NCI-H345 (cell line): ENCODE measurements at places on chromosomes 1 and 21.

DNA sequence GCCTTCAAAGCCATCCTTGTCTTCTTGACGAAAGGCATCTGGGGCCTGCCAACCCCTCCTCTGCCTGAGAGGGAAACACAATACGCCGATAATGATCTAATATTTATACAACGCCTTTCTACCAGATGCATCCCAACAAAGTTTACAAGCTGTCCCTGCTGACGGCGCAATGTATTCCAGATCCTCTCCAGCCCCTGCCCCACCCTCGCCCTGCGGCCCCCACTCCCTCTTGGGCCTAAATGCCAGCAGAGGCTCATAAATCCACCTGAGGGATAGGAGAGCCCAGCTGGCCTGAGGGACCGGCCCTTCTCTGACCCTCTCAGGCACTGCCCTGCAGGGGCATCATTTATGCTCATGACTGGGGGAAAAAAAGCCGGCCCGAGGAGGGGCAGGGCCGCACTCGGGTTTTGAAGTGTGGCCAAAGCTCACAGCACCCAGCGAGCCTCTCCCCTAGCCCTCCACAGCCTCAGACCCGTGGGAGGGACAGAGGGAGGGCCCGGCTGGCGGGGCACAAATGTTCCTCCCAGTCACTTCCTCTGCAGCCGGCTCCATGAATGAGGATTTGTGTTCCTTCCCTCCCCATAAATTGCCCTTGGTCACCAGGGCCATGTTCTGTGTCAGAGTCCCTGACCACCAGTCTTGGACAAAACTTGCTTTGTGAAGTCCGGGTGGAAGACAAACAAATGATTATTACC is 140.3 kb downstream of the FOXD2 start:
- no peak for DNase-seq

DNA sequence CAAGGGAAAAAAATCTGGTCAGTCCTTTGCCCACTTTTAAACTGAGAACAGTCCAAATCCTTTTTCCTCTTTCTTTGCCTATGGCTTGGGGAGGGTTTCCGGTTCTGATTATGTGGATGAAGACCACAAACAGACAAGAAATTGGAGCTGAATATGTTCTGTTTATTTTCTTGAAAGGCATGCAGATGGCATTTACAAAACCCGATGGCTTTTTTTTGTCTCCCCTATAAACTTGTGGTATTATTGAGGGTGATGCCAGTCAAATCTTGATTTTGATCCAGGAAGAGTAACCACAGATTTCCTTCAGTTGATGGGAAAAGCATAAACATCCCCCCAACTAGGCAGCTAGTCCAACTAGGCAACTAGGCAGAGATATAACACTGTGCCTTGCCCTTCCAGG is 38.9 kb downstream of the PLPP3 start:
- no peak for DNase-seq

- no peak for DNase-seq
These were observed 14.0 kb downstream of the KDF1 start for GRCh38 chr1:26946270-26946669.

DNA sequence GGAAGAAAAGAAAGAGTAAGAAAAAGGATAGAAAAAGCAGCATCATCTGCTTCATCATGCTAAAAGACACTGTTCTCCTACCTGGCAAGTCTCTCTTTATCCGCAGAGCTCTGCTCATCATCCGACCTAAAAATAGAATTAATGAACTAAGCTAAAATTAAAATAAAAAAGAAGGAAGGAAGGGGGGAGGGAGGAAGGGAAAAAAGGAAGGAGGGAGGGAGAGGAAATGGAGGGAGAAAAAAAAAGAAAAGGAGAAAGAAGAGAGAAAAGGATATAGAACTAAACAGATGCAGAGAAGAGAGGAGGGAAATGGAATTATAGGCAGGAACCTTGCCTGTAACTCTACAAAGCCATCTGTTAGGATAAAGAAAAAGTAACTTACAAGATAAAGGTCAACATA is 34.1 kb downstream of the ARNT start:
- DNase-seq, result no peak

DNA sequence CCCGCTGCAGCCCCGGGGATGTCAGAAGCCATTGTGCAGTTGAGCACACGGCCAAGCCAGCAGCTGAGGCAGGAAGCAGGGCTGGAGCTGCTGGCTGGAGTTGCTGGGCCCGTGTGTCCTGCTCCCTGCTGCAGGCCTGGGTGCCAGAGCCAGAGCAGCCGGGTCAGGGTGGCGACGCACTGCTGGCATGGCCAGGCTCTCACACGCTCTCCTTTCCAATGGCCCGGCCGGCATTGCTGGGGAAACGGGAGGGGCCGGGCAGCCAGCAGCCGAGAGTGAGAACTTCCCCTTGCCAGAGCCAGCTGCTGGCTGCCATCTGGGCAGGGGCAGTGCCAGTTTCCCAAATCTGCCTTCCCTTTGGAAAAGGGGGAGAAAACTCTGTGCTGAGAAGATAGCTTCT is 82.4 kb upstream of the PROX1 start:
- DNase-seq, result no peak
